Activated CD8-positive, alpha-beta memory T cell treated with anti-CD3 and anti-CD28 coated beads for 24 hours (primary cell): ENCODE measurements at places on chromosomes 2 and 18.

DNA sequence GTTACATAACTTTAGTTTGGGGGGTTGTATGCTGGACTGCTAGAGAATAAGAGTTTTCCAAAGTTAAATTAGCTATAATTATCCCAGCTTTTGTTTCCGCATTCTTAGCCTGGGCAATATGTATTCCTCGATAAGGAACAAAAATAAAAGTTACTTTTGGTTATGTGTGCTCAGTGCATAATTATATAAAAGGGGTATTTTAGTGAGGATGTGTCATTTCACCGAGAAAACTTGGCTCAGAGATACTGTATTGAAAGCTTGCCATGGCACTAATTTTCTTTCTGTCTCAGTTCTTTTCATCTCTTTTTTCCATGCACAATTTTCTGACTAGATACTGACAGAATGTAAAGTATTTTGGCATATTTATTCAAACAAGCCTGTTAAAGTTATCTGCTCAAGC lies 28.2 kb downstream of the ARHGAP15 start:
- DNase-seq, result no peak

DNA sequence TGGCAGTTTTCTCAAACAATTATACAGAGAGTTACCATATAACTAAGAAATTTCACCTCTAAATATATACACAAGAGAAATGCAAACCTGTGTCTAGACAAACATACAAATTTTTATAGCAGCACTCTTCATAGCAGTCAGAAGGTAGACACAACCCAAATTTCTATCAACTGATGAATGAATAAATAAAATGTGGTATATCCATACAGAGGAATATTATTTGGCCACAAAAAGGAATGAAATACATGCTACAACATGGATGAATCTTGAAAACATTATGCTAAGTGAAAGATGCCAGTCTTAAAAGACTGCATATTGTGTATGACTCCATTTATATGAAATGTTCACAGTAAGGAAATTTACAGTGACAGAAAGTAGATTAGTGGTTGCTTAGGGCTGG lies 30.6 kb upstream of the KDM3A start:
- no peak for DNase-seq

DNA sequence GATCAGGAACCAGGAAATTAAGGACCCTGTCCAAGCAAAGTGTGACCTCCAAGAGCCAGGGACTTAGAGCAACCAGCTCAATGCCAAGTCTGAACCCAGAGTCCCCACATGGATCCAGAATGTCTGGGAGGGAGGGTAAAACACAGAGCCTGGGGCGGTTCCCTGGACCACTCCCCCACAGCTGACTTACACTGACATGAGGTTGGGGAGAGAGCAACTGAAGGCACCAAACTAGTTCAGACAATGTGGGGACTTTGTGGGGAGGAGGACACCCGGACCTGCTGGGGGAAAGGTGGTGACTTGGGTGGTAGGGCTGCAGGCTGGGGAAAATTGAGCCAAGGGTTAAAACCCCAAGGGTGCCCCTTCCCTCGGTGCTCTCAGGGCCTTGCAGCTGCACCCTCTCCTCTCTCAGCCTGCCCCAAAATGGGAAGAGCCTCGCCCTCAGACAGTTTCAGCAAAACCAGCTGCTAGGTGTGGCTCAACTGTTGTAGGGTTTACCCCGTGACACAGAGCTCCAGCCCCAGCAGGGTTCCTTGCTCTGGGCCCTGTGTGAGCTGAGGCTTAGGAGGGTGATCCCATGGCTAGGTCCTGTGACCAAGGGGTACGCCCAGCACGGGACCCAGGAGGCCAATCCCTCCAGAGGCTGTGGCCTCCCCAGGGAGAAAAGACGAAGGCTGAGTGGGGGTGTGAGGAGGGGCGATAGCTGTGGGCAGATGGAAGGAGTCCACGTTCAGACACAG lies 28.6 kb downstream of the MARCO start:
- peak; percentile 32 for DNase-seq

DNA sequence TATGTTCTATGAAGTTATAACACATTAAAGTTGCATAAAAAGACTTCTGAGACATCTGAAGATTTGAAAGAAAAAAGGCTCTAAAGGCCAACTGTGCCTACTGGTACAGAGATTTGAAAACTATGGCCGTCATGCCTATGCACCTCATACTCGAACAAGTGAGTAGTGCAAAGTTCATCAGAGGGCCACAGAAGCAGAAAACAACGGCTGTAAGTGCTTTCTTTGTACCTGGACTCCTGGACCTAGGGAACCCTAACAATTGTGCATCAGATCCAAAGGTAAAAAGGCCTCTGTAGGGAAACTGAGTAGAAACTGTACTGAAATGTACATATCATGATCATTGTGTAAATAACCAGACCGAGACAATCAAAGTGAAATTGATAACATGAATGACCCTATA lies 230.4 kb upstream of the CHST9 start:
- no peak for DNase-seq

DNA sequence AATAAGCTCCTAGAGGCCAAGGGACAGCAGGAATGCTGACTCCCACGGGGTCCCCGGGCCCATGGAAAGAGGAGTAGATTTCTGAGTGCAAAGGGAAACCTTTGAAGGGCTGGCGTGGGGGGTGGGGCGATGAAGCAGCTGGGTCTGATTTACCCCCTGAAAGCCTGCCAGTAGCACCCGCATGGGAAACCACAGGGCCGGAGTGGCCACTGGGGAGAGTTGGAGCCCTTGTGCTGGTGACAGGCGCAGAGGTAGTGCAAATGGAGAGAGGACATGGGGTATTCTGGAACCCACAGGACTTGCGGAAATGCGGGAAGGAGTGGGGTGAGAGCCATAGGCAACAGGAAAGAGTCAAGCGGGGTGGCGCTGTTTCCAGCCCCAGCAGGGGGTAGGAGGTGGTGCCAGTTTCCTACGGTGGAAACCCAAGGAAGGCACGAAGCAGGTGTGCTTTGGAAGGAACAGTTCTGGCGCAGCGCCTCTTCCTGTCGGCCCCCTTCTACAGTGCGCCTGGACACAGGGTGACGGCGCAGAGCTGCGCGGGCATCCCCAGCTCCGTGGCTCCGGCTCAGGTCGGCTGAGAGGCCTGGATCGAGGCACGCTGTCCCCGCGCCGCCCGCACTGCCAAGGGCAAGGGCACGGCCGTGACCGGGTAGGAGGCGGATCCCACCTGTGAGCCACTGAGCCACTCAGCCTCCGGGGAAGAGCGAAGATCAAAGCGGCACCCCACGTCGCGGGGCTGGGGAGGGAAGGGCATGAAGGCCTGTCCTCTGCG lies 149.0 kb upstream of the GLI2 start:
- DNase-seq, result no peak

DNA sequence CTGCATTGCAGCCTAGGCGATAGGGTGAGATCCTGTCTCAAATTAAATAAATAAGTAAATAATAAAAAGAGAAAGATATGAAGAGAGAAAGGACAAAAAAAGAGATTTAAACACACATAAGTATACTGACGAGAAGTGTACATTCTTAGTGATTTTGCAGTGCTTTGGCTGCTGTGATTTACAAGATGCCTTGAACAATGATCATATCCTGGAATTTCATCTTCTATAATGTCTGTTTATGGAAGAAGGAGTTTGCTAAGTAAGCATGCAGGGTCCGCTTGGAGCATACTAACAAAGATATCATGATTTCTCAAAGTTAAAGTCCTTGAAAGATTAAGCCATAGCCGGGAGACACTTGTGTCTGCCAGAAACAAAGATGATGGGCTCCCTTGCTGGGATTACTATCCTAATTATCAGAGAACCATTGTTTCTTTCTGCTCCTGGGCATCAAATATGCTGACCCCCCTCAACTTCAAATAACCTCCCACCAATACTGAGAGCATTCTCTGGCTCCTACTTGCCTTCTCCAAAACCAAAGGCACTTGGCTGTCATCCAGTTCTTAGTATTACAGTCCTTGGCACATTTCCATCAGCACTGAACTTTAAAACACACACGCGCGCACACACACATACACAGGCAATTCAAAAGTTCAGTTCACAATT lies 47.5 kb upstream of the STAM2 start:
- DNase-seq, result no peak

DNA sequence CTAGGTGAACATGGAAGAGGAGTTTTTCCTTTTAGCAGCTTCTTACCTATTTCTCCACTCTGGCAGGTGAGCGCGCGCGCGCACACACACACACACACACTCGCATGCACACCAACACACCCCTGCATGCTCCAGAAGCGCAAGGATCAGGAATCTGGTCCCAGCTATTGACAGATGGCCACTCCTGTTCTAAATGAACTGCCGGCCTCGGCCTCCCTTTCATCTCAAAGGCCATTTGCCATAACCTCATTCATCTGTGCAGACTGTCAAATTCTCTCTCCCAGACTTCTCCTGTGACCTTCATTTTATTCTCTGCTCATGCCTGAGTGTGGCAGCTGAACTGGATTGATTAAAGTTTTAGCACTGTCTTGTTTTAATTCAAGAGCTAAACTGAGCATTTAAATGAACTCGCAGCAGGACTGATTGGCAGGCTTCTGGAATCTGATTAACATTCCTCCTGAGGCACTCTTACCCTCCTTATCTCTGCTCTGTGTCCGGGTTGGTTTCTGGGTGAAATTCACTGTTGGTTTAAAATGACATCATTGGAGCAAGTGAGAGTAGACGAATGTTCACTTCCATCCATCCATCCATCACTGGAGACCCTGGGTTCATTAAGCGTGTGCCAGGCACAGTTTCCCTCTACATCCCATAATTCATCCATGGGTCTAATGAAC lies 58.8 kb downstream of the FECH start:
- DNase-seq, result no peak

GRCh38 chr2:239570216-239570925 lies 169.6 kb upstream of the HDAC4 start:
- no peak for DNase-seq

- DNase-seq, result no peak
Measured at GRCh38 chr18:11577271-11578112, 31.9 kb upstream of the SLC35G4 start.

- no peak for DNase-seq
Measured at GRCh38 chr2:120300385-120300784, 45.6 kb upstream of the INHBB start.

DNA sequence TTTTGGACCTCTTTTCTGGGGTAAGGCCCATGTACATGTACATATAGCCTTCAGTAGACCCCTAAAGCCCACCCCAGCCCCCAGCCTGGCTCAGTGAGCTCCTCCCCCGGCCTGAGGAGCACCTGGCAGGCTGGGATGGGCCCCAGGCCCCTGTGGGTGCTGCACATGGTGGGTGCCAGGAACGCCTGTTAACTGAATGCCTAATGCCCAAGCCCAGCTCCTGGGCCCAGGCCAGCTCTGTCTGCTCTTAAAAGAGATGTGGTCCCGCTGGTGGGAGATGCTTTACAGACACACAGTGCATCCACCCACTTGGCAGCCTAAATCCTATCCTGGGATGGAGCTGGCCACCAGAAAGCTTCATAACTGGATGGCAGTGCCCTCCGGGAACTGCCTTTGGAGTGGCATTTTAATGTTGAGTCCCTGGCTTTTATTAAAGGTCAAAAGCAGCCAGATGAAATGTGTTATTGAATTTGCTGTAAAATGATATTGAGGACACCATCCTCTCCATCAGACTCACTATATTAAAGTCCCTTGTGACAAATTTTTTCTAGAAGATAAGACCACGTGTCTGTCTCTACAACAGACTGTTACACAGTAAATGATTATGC lies 7.7 kb upstream of the OXER1 start:
- DNase-seq, result no peak

DNA sequence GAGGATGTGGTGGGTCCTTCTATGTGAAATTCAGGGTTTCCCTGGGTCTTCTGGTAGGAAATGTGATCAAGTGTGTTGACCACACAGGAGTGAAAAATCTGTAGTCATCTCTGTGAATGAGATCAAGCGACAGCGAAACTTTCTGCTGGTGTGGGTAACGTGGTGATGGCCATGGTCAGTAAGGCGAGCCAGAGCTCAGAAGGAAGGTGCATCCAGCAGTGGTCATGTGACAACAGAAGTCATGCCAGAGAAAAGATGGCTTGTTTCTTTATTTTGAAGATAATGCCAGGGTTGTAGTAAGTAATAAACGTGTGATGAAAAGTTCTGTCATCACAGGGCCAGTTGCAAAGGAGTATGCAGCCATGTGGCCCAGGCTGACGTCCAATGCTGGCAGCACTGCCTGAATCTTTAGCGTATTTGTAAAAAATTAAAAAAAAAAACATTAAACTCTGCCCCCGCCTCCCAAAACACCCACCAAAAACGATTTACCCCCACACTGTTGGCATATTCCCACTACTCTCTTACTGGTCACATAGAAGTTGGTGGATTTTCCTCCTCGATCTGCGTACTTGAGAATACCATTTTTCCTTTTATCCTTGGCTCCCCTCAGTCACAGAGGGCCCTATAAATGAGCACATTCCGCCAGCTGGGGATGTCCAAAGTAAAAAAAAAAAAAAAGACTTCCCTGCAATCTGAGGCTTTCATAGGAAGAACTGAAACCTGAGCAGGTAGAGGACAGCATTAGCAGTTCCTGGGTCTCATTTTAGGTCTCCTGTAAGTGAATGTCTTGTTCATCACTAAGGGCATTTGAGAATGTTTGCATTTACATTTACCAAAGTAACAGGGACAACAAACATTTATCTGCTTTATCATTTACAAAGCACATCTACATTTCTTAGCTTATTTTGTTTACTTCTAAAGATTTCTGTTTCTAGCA lies 70.6 kb downstream of the SLC4A3 start:
- no peak for DNase-seq

- DNase-seq, result peak; percentile 80
Measured at GRCh38 chr2:207711750-207712530, 500 bp downstream of the CCNYL1 start.

DNA sequence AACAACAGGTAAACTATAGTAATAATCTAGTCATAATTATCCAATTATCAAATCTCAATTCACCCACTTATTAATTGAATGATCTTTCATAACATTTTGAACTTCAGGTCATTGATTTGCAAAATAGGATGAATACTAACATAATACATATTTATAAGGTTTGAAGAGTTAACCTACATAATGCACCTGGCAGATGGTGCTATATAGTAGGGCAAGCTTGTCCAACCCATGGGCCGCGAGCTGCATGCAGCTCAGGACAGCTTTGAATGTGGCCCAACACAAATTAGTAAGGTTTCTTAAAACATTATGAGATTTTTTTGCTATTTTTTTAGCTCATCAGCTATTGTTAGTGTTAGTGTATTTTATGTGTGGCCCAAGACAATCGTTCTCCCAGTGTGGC lies 815.8 kb upstream of the ID2 start:
- no peak for DNase-seq

GRCh38 chr2:12684471-12684936 lies 32.2 kb upstream of the TRIB2 start:
- DNase-seq, result no peak
